ENCODE measurements at places on chromosomes 16 and 17.

- DNase-seq, result no peak
These were observed 415 bp downstream of the ABCA5 start for GRCh38 chr17:69326377-69327059.

GRCh38 chr16:89517128-89517527 is 8.9 kb downstream of the SPG7 start:
- DNase-seq, result no peak

GRCh38 chr17:14078027-14078426 is 8.7 kb downstream of the COX10 start:
- no peak for DNase-seq

GRCh38 chr17:67020293-67020766 is 24.0 kb upstream of the CACNG1 start:
- peak; percentile 89 for DNase-seq

DNA sequence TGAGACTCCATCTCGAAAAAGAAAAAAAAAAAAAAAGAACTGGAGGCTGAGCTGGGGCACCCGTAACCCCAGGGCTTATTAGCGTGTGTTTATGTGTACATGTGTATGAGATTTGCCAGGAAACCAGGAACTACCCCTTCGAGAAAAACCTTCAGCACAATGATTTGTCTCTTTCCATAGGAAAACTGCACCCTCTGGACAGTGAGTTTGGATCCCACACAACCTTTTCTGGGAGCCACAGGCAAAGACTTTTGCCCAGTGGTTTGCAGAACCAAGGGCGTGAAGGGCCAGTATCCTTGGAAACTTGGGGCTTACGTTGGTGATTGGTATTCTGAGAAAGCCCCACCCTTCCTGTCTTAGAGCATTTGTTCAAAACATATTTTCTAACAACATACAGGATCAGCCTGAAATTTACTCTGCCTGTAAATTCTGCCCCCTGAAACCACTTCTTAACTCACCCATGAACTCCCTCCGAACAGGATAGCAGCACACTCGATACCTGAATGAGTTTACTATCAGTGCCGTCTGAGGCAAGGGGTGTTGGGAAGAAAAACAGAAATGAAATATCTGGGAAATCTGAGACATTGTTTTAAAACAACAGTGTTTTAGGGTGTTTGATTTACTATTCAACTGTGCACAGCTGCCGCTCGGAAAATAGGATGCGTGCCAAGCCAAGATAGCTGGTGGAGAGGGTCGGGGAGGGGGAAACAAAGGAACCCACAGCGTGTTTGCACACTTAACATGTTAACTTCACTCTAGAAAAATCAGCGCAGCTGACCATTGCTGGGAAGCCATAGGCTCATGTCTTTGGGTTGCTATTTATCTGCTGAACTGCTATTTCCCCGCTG is 40.2 kb upstream of the MAF start:
- DNase-seq, result no peak

- no peak for DNase-seq
These were observed 36.8 kb downstream of the HS3ST3B1 start for GRCh38 chr17:14337596-14338079.

DNA sequence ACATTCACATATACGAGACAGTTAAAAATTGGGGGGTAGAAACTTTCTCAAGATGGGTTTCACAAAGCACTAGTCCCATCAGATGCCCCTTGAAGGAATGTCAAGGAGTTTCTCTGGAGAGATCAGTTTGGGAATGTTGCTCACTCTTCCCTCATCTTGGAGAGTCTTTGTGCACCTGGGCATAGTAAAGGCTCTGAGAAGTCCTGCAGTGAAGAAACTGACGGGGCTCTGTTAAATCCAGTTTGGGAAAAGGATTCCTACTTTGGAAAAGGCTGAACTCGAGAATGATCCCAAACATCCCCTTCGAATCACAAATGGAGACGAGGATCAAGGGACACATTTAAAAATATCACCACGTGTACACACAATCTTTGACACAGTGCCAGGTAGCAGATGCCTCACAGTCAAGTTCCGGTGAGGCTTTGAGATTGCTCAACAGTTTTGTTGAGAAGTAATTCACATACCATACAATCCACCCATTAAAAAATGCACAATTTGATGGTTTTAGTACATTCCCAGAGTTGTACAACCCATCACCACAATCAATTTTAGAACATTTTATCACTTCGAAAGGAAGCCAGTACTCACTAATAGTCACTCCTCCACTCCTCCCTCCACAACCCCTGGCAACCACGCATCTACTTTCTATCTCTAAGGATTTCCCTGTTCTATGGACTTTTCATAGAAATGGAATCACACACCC is 203.4 kb upstream of the FOXF1 start:
- DNase-seq, result no peak

DNA sequence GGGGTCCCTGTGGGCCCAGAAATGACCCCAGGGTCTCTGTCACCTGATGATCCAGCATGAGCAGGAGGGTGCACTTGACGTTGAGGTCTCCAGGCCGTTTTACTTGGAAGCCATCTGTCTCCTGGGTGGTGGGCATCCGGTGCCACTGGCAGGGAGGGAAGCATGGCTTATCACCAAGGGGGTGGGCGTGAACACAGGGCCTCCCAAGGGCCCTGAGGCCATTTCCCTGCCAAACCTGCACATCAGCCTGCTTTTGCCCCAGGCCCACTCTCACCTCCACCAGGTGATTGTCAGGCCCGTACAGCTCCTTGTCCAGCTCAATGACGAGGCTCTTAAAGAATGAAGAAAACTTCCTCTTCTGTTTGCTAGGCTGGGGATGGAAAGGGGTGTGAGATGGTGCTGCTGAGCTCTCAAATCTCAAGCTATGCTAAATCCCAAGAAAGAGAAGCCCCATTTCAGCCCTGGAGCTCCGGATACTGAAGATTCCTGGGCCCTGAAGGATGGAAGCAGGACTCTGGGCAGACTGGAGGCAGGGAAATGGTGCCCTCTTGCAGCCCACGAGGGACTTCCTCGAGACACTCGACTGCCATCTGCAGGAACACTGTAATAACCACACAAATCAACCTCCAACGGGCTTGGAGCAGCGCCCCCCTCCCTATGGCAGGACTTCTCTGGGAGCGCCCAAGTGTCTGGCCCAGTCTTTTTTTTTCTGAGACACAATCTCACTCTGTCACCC is 7.1 kb upstream of the FTSJ3 start:
- peak; percentile 89 for DNase-seq

- DNase-seq, result no peak
These were observed 28.4 kb upstream of the ZFHX3 start for GRCh38 chr16:73076324-73076810.

DNA sequence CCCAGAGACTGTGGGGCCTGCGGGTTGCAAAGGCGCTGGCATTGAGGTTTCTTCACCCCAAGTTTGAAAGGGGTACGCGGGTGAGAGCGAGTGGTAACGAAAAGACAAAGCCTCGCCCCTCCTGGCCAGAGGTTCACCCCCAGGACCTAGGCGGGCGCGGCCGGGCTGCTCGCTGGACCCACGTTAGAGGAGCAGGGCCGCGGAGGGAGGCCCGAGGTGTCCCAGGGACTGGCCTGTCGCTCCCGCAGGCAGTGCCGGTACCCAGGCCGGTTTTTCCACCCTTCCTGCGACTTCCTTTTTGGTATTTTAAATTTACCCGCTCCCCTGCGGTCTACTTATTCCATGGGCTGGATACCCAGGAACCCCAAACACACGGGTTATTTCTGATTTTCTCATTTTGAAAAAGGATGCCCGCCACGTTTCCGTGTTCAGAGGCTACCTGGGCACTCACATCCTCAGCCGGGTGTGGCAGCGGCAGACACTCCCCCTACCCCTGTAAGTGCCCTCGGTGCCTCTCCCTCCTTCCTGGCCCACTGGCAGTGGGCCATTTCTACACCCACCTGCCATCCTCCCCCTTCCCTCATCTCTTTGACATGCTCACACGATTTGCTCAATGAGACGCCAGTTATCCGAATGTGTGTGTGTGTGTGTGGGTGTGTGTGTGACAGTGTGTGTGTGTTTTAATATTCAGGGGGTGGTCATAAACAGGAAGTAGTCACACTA is 1.6 kb upstream of the FOXL1 start:
- no peak for DNase-seq

DNA sequence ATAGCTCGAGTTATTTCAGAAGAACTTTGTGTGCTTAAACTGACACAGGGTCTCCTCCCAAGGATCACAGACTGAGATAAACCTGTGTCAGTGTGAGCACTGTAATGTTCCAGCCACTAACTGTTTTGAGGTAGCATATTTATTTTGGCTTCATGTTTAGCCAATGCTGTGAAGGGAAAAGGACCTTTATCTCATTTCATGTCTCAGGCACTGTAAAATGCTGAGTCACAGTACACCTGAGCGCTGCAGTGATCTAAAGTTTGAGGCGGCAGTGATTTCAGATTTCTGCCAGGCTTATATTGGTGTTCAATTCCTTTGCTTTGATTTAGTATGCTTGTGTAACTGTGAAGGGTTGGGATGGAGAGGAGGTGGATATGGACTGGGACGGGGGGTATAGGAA is 3.1 kb upstream of the DNAJA2 start:
- no peak for DNase-seq

- DNase-seq, result no peak
These were observed 68.7 kb downstream of the IRX6 start for GRCh38 chr16:55392701-55393100.

GRCh38 chr16:57038166-57038565 is 48.8 kb downstream of the NLRC5 start:
- no peak for DNase-seq

GRCh38 chr17:39365242-39365641 is 36.2 kb downstream of the FBXL20 start:
- DNase-seq, result no peak

DNA sequence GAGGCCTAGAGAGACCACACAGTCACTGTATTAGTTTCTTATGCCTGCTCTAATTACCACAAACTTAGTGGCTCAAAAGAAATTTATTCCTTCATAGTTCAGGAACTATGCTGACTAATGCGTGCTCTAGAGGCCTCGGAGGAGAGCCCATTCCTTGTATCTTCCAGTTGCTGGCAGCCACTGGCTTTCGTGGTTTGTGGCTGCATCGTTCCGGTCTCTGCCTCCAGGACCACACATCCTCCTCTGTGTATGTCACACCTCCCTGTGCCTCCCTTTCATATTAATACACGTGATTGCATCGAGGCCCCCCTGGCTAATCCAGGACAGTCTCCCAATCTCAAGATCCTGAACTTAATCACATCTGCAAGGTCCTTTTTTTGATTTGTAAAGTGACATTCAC is 16.9 kb upstream of the MYLK3 start:
- no peak for DNase-seq

GRCh38 chr17:68584581-68585303 is 16.4 kb downstream of the FAM20A start:
- no peak for DNase-seq

DNA sequence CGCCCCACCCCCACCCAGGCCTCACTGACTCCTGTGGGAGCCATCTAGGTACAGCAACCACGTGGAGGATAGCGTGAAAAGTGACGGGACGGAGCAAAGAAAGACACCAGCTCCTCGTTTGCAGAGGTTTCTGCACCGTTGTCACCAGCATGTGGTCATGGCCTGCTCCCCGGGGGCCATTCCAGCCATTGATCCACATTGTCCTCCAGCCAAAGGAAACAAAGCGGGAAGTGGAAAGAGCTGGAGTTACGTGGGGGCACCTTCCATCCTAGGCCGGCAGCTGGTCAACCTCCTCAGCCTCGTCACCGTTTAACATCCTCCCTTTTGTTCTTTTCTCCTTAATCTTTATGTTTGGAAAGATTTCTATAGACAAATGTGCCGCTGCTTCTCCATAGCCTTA is 153.7 kb downstream of the RPTOR start:
- DNase-seq, result no peak

DNA sequence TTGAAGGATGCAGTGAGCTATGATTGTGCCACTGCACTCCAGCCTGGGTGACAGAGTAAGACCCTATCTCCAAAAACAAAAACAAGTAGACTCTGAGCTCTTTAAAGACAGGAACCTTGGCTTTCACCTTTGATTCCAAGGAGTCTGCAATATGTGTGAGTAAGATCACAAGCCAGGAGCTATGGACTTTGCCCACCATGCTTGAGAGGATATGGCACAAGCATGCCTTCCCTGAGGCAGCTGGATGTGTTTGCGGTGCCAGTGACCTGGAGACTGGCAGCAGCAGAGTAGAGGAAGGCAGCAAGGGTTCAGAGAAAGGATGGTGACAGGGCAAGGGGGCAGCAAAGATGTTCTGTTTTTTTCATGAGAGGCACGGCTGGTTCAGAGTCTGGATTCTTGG is 14.5 kb upstream of the PRKCA start:
- DNase-seq, result no peak

- no peak for DNase-seq
These were observed 3.1 kb downstream of the PRSS8 start for GRCh38 chr16:31132303-31132979.

- DNase-seq, result no peak
These were observed 107.5 kb upstream of the ZNF750 start for GRCh38 chr17:82947051-82947991.

- no peak for DNase-seq
These were observed 669.3 kb downstream of the WWOX start for GRCh38 chr16:78768718-78769117.

GRCh38 chr16:6111390-6111789 is 1013.8 kb upstream of the EEF2KMT start:
- DNase-seq, result no peak

DNA sequence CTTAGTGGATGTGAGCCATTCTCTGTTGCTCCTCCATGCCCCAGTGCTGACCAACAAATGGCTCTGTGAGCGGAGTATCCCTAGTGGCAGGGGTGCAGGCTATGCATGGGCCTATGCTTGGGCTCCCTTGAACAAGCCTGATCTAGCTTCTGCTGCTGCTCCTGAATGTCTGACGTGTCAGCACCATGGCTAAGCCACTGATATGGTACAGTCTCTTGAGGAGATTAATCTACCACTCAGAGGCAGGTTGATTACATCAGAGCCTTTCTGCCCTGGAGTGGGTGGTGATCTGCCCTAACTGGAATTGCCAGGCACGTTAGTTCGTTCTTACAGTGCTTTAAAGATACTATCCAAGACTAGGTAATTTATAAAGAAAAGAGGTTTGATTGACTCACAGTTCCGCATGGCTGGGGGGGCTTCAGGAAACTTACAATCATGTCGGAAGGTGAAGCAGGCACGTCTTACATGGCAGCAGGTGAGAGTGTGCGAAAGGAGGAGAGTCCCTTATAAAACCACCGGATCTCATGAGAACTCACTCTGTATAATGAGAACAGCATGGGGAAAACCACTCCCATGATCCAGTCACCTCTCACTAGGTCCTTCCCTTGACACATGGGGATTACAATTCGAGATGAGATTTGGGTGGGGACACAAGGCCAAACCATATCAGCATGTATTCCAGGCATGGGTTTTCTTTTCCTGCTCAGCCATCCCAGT is 41.5 kb upstream of the B4GALNT2 start:
- DNase-seq, result no peak

DNA sequence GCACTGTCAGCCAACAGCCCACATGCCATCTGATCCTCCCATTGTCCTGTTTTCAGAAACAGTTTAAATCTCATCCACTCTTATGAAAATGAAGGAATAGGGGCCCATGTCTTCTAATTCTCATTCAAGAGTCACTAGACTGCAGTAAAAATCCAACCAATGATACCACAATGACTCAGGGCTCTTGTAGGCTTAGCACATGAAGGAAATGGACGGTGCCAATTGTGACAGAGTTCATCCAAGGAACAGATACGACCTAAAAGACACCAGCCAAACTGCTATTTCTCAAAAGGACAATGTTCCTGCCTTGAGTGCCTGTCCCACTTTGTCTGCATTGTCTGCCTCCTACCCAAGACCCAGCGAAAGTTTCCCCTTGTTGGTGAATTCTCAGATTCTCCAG is 204.8 kb upstream of the COX10 start:
- no peak for DNase-seq
